ENCODE measurements at places on chromosomes 12 and 14. TPM values are rescaled to one million over a fixed set of nuclear protein-coding genes. Genes with fewer than 3 reads are reported as not detected.

DNA sequence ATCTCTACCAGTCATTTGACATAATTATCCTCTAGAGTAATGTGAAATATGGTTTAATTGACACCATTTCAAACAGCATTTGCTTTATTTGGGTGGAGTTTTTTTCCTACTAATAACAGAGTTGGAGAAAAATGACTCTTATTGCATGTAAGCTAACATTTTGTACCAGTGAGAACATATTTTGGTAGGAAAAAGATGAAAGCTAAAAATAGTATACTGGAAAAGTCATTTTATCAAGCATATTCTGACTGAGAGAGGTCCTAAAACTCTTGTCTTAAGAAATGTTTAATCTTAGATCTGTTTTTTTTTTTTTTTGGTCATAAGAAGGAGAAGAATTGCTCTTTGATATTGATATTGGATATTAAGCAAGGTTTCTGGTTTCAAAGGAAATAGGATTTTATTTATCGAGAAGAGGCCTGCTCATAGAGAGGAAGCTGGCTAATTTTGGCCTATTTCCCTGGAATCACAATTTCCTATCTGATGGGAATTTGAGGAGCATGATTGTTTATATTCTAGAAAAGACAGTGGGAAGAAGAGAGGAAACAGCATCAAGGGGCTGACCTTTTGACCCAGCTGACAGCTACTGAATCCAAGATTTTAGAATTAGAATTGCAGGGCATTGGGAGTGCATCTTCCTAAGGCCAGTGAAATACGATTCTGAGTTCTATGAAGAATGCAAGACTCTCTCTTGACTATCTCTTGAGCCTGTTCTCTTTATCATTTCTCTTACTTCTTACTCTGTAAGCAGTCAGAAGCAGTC lies 19.4 kb downstream of the OTOGL start:
- H3K4me1 ChIP-seq: no peaks in the 10 kb centered on the region
- H3K27ac ChIP-seq: no peak overlapping the region
- no peak for DNase-seq
- H3K36me3 ChIP-seq: no peaks in the 10 kb centered on the region
- no peak overlapping the region for H3K4me3 ChIP-seq

SLCO1B3 gene
- total RNA-seq: not detected

RPL6 gene
- 918 TPM for total RNA-seq

GLIPR1L2 gene
- total RNA-seq: 0.36 TPM

POLE gene
- 15.2 TPM for total RNA-seq

SDR9C7 gene
- total RNA-seq: not detected

AMHR2 gene
- not detected for total RNA-seq

EDDM3A gene
- not detected for total RNA-seq

DNA sequence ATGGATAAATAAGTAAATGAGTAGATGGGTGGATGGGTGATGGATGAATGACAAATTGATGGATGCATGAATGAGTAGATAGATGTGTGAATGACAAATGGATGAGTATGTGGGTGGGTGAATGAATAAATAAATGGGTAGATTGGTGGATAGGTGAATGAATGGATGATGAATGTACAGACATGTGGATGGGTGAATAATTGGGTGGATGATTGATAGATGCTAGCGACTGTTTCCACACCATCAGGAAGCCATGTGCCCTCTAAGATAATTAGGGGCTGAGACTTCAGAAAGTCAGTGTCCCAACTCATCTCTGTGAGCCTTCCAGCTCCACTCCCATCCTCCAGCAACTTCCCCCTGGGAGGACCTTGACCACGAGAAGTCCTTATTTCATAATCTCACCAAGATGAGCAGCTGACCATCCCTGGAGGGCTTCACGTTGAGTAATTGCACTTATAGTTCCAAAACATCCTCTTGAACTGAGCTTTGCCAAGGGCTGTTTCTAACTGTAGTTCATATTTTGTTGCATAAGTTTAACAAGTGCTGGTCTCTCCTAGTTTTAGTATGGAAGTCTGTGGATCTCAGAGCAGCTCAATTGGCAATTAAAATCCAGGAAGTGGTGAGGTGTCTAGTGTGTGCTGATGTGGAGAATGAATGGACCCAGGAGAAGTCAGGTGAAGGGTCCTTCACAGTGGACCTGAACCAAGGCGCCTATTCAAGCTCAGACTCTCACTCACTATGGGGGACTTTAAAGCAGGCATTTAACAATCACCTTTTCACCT lies 295.7 kb downstream of the ADGRD1 start:
- DNase-seq: no peak
- H3K4me1 ChIP-seq: no peaks in the 10 kb centered on the region
- H3K27me3 ChIP-seq: no peaks in the 10 kb centered on the region

NFKBIA gene
- 43.6 TPM for total RNA-seq

GRCh38 chr12:92471551-92471950 lies 231.2 kb upstream of the PLEKHG7 start:
- no peaks in the 10 kb centered on the region for H3K27me3 ChIP-seq
- H3K4me1 ChIP-seq: no peaks in the 10 kb centered on the region
- H3K4me3 ChIP-seq: no peak overlapping the region
- H3K27ac ChIP-seq: no peak overlapping the region
- H3K36me3 ChIP-seq: no peaks in the 10 kb centered on the region

DNA sequence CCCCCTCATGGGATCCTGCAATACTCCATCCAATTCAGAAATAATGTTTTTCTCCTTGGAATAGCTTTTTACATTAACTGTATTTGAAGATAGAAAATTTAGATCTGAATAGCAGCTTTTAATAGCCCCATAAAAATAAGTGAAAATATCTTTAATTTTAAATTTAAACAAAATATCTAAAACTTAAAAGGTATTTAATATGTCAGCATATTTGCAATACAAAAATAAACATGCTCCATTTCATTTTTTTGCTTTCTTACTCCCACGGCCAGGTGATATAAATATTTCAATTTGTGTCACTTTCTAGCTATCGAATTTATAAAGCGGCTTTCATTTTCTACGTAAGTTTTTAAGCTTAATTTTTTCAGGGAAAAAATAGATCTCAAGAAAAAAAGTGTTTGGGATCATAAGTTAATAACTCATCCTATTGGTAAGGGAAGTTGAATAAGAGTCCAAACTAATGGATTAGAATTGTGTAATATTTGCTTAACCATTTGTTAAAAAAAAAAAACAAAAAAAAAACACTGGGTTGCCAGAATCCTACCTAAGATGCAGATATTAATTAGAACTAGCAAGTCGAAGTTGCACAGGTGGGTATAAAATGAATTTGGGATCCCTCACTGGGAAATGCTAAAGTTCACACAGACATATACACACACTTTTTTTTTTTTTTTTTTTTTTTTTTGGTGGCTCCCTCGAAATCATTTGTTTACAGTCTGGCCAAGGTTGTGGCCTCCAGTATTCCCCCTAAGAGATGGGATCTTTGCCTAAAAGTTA lies 47.6 kb downstream of the PPP2R5C start:
- DNase-seq: no peak
- peak overlapping the region; percentile 86 for H3K4me3 ChIP-seq
- H3K27me3 ChIP-seq: no peaks in the 10 kb centered on the region
